ENCODE measurements at places on chromosomes 4 and X. TPM values are rescaled to one million over a fixed set of nuclear protein-coding genes. Genes with fewer than 3 reads are reported as not detected.

- DNase-seq = no peak
- no peaks in the 10 kb centered on the region for H3K27me3 ChIP-seq
- H3K4me3 ChIP-seq = no peak overlapping the region
- no peaks in the 10 kb centered on the region for H3K4me1 ChIP-seq
- H3K27ac ChIP-seq = no peak overlapping the region
- no peaks in the 10 kb centered on the region for H3K36me3 ChIP-seq
These were observed 918.4 kb downstream of the ADGRL3 start for GRCh38 chr4:62118558-62118957.

DNA sequence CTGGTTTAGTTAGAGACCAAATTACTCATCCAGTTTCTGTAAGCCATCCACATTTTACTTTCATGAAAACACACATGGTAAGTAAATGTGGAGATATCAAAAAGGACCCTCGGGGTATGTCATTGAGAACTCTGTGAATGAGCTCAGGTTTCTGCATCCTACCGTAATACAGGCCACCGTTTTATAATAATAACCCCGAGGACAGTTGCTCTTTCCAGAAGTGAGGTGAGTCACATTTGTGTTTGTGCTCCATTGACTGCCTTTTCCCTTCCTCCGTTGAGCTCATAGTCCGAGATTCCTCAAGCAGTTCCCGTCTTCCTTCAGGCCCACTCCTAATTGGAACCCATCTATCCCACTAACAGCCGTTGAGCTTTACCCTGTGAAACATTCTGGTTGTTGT lies 95.3 kb downstream of the GRID2 start:
- DNase-seq = no peak
- H3K27me3 ChIP-seq = no peaks in the 10 kb centered on the region
- no peaks in the 10 kb centered on the region for H3K4me1 ChIP-seq
- H3K36me3 ChIP-seq = no peaks in the 10 kb centered on the region
- no peak overlapping the region for H3K27ac ChIP-seq
- H3K4me3 ChIP-seq = no peak overlapping the region

GRCh38 chr4:7291372-7292114 lies 99.2 kb downstream of the SORCS2 start:
- no peaks in the 10 kb centered on the region for H3K36me3 ChIP-seq
- no peak overlapping the region for H3K4me3 ChIP-seq
- H3K27ac ChIP-seq = no peak overlapping the region

DNA sequence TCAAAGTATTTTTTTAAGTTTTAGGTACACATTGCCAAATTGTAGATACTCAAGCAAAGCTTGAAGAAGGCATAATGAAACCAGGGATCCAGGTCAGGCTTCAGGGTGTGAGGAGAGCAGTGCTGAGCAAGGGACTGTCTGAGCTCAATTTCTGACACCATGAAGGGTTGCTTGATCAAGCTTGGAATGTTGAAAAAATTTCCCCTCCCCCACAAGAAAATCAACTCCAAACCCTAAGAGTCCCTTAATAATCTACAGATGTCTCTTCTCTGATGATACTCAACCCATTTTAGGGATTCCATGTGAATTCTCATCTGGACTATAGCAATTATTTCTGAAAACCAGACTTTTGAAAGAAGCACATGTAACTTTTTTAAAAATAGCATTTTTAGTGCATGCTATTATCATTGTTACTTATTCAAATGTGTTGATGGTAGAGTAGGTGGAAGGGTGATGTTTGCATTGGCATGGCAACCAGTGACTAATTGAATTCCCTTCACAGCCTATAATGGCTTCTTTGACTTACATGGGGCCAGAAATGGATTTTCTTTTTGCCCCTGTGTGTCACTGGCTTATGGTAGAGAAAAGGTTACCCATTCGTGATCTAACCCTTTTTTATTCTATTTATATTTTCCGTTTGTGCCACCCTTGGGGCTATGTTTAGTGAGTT lies 252.0 kb downstream of the FBXW7 start:
- no peak overlapping the region for H3K4me3 ChIP-seq
- no peaks in the 10 kb centered on the region for H3K27me3 ChIP-seq
- H3K36me3 ChIP-seq = no peaks in the 10 kb centered on the region
- H3K27ac ChIP-seq = no peak overlapping the region
- H3K4me1 ChIP-seq = peaks cover 19% of the 10 kb centered on the region

DNA sequence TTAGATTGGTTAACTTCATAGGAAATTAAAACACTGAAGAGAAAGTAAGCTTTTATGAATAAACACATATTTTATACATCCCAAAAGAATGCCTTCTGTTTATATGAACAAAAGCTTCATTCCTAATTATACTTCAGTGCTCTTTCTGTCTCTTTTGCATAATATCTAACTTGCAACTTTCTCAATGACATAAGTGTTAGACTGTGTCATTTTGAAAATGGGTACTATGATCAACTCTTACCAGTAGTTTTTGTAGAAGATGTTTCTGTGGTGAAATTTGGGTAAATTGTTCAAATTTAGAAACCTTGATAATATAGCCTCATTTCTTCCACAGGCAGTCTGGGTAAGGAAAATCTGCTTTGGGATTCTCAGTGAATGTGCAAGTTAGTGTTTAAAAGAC lies 991.4 kb downstream of the CCSER1 start:
- DNase-seq = no peak
- H3K4me1 ChIP-seq = no peaks in the 10 kb centered on the region
- H3K4me3 ChIP-seq = no peak overlapping the region
- H3K27ac ChIP-seq = no peak overlapping the region
- no peaks in the 10 kb centered on the region for H3K27me3 ChIP-seq
- no peaks in the 10 kb centered on the region for H3K36me3 ChIP-seq

- H3K27ac ChIP-seq = no peak overlapping the region
- H3K27me3 ChIP-seq = peaks cover 4% of the 10 kb centered on the region
- no peaks in the 10 kb centered on the region for H3K36me3 ChIP-seq
- H3K4me1 ChIP-seq = no peaks in the 10 kb centered on the region
- no peak overlapping the region for H3K4me3 ChIP-seq
These were observed 112.7 kb downstream of the HNRNPD start for GRCh38 chr4:82261084-82261483.

GRCh38 chr4:10639100-10639499 lies 45.5 kb downstream of the CLNK start:
- no peaks in the 10 kb centered on the region for H3K27me3 ChIP-seq
- DNase-seq = no peak
- no peak overlapping the region for H3K27ac ChIP-seq
- H3K4me3 ChIP-seq = no peak overlapping the region
- H3K4me1 ChIP-seq = peaks cover 3% of the 10 kb centered on the region
- H3K36me3 ChIP-seq = peaks cover 3% of the 10 kb centered on the region

DNA sequence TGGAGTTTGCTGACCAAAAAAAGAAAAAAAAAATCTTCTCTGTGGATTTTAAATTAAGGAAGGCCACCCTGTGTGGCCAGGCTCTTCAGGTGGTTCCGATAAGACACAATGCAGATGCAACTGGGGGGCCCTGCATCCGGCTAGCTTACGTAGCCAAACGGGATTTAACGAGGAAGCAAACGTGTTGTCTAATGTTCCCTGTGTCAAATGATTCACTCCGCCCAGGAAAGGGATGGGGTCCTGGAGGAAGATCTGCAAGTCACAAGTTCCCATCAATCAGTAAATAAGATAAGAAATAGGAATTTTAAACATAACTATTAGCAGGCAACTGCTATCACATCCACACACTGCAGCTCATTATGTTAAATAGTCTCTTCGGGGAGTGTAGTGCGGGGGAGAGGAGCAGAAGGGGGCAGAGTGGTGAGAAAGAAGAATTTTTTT lies 216.4 kb upstream of the GYPA start:
- no peak for DNase-seq
- no peak overlapping the region for H3K27ac ChIP-seq
- H3K27me3 ChIP-seq = peaks cover 22% of the 10 kb centered on the region
- no peaks in the 10 kb centered on the region for H3K36me3 ChIP-seq

- H3K36me3 ChIP-seq = no peaks in the 10 kb centered on the region
- no peak for DNase-seq
- no peaks in the 10 kb centered on the region for H3K4me1 ChIP-seq
- no peak overlapping the region for H3K4me3 ChIP-seq
- H3K27me3 ChIP-seq = peaks cover 5% of the 10 kb centered on the region
- no peak overlapping the region for H3K27ac ChIP-seq
These were observed 72.1 kb downstream of the COX18 start for GRCh38 chr4:72997409-72997808.

DNA sequence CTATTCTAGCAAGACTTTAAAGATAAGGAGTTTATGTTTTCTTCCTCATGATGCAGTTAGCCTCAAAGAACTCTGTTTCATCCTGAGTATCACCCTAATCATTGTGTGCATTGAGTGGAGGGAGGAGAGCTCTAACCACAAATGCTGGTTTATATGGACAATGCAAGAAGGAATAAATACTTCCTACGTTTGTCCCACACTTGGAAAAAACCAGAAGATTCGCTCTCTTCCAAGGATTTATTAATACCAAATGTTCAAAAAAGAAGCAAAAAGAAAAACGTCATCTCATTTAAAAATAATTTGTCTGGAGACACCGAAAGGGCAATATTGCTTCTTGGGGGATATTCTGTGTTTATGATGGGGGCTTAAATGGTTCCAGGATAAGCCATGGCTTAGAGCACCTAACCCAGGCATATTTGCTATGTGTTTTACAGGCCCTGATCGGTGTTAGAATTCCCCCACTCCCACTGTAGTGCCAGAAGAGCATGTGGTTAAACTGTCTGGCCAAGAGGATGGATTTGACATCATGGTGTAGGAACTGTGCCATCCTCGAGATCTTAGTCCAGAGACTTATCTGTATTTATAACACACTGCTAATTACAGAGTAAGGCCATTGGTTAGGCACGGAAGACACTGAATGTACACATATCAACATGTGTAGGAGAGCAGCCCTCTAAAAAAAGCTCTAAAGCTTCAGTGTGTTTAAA lies 227.2 kb downstream of the ANK2 start:
- H3K4me1 ChIP-seq = no peaks in the 10 kb centered on the region
- peaks cover 23% of the 10 kb centered on the region for H3K27me3 ChIP-seq
- H3K4me3 ChIP-seq = no peak overlapping the region

- H3K4me1 ChIP-seq = no peaks in the 10 kb centered on the region
- H3K27ac ChIP-seq = no peak overlapping the region
- no peak overlapping the region for H3K4me3 ChIP-seq
- no peaks in the 10 kb centered on the region for H3K36me3 ChIP-seq
- no peaks in the 10 kb centered on the region for H3K27me3 ChIP-seq
These were observed 98.3 kb downstream of the HMX1 start for GRCh38 chr4:8773124-8773931.

GRCh38 chr4:102560571-102561341 lies 59.6 kb downstream of the NFKB1 start:
- H3K4me3 ChIP-seq = peak overlapping the region; percentile 67
- H3K27me3 ChIP-seq = no peaks in the 10 kb centered on the region
- DNase-seq = no peak
- peaks cover 63% of the 10 kb centered on the region for H3K36me3 ChIP-seq
- H3K4me1 ChIP-seq = peaks cover 64% of the 10 kb centered on the region

- H3K36me3 ChIP-seq = no peaks in the 10 kb centered on the region
- H3K27ac ChIP-seq = no peak within 1 kb of the TSS
- no peak for DNase-seq
- H3K4me1 ChIP-seq = peaks cover 2% of the 10 kb centered on the region
- no peak within 1 kb of the TSS for H3K4me3 ChIP-seq
These were observed at the start of gene GRID2 for GRCh38 chr4:92303621-92304027. GRID2 (plus strand) TSS chr4:92303966.

DNA sequence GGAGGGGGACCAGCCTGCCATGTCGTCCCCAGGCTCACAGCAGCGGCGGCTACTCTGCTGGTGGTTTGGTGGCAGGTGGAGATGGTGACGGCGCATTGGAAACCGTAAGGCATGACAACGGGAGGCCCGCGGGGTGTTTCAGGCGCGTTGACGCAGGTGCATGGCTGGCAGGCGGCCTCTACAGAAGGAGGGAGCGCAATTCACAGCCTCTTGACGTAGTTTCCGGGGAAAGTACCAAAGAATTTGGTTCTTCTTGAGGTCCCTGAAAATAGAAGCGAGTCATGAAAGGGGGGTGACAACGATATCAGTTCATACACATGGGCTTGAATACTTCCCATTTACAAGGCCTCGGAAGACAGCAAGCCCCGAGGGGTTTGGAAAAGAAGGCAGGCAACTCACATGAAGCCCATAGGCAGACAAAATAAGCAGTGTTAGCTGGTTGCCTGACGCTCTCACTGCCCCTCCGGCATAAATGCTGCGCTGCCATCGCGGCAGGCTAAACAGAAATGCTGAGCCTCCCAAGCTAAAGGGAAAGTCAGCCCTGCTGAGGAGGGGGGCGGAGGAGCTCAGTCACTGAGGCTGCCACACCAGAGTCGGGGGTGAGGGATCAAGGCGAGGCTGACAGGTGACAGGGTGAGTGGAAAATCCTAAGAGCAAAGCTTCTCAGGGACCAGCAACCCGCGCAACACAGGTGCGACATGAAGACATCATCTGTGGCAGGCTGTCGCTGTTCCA lies 52.3 kb upstream of the PDLIM3 start:
- H3K27me3 ChIP-seq = peaks cover 33% of the 10 kb centered on the region
- peaks cover 15% of the 10 kb centered on the region for H3K4me1 ChIP-seq
- no peaks in the 10 kb centered on the region for H3K36me3 ChIP-seq
- peak overlapping the region; percentile 45 for H3K4me3 ChIP-seq

DNA sequence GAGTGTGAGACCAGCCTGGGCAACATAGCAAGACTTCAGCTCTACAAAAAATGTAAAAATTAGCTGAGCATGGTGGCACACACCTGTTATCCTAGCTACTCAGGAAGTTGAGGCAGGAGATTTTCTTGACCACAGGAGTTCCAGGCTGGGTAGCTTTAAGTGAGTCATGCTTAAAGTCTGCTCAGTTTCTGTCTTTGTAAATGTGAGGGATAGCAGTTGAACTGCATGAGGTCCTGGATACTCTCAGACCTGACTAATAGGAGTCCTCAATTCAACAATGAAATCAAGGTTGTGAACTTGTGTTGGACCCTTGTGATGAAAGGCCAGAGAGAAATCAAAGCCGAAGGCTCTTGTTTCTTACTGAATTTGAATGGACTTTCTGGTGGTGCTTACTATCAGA lies 45.2 kb downstream of the STARD8 start:
- no peak overlapping the region for H3K4me3 ChIP-seq
- H3K36me3 ChIP-seq = no peaks in the 10 kb centered on the region
- no peaks in the 10 kb centered on the region for H3K27me3 ChIP-seq

PROM1 gene
- total RNA-seq = 0.64 TPM

SMIM31 gene
- total RNA-seq = not detected

ARR3 gene
- not detected for total RNA-seq

HSFX4 gene
- total RNA-seq = not detected

RNF113A gene
- total RNA-seq = 24.0 TPM

GLRB gene
- not detected for total RNA-seq
